PC-9 (cell line): ENCODE measurements at places on chromosomes 16 and 17. TPM values are rescaled to one million over a fixed set of nuclear protein-coding genes. Genes with fewer than 3 reads are reported as not detected.

The ORMDL3 gene
- 51.1 and 68.1 TPM in 2 replicates for total RNA-seq

The ABCA6 gene
- not detected in 2 replicates for total RNA-seq

The SUPT4H1 gene
- total RNA-seq, result 72.2 and 74.8 TPM in 2 replicates

The CIBAR2 gene
- total RNA-seq, result not detected in 2 replicates

The CAMTA2 gene
- total RNA-seq, result 49.2 and 51.1 TPM in 2 replicates

GRCh38 chr16:74921051-74921450 is 63.9 kb downstream of the WDR59 start:
- H3K27me3 ChIP-seq, result no peaks in the 10 kb centered on the region
- H3K4me1 ChIP-seq, result no peaks in the 10 kb centered on the region
- no peak overlapping the region for H3K4me3 ChIP-seq
- peaks cover 21% of the 10 kb centered on the region for H3K36me3 ChIP-seq
- DNase-seq, result no peak

DNA sequence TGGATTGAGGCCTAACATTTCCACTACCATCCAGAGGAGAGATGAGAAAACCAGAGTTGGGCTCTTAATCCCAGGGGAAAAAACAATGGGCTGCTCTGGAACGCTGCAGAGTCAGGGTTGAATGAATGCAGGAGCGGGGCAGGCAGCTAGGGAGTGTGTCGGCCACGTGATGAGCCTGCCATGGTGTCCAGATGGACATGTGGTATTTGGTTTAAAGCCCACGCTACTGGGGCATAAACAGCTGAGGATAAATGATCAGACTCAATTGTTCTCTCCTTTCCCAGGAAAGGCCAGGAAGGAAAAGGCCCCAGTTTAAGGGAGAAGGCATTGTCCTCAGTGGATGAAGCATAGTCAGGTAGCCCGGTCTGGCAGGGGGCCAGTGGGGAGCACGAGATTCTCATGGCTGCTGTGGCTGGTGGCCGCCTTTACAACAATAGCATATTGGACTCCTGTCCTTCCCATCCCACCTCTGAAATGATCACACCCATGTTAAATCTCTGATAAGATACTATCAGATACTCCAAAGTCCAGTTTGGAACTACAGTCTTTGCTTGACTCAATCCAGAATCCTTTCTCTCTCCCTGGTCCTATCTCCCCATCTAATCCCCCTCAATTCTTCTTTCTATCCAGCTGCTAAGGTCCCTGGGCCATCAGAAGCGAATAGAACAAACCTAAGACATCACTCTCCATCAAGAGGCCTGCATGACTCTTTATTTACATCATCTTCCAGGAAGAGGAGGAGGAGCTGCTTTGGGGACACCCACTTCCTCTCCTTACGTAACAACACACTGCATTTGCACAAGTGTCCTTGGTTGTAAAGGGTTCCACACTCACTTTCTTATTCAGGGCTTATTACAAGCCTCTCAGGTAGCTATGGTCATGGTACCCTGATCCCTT is 20.4 kb downstream of the CA4 start:
- DNase-seq, result no peak
- no peak overlapping the region for H3K4me3 ChIP-seq
- H3K4me1 ChIP-seq, result peaks cover 12% of the 10 kb centered on the region
- no peaks in the 10 kb centered on the region for H3K27me3 ChIP-seq
- no peaks in the 10 kb centered on the region for H3K36me3 ChIP-seq

DNA sequence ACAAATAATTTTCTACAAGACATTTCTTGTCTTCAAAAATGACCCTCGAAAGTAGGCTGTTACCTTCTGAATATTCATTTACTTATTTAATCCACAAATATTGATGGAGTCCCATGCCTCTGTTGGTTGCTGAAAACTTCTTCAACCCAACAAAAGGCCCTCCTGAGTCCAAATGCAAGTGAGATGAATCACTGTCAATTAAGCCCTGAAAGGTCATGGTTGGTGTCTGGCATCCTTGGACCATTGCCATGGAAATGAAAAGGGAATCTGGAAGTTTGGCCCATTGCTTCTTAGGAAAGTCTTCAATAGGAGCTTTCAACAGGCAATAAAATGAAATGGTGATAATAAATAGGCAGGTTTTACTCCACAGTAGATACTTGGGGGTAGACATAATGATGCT is 364.7 kb upstream of the DYNLRB2 start:
- no peak for DNase-seq
- H3K27ac ChIP-seq, result no peak overlapping the region
- H3K4me1 ChIP-seq, result peaks cover 10% of the 10 kb centered on the region; the same call in 1 of the 2 replicates
- no peaks in the 10 kb centered on the region for H3K36me3 ChIP-seq
- no peak overlapping the region for H3K4me3 ChIP-seq
- peaks cover 20% of the 10 kb centered on the region; the same call in 1 of the 2 replicates for H3K27me3 ChIP-seq

- H3K4me3 ChIP-seq, result no peak overlapping the region
- H3K36me3 ChIP-seq, result no peaks in the 10 kb centered on the region
- no peak for DNase-seq
- H3K27ac ChIP-seq, result no peak overlapping the region
Measured at GRCh38 chr17:52106638-52107261, 51.8 kb downstream of the CA10 start.

DNA sequence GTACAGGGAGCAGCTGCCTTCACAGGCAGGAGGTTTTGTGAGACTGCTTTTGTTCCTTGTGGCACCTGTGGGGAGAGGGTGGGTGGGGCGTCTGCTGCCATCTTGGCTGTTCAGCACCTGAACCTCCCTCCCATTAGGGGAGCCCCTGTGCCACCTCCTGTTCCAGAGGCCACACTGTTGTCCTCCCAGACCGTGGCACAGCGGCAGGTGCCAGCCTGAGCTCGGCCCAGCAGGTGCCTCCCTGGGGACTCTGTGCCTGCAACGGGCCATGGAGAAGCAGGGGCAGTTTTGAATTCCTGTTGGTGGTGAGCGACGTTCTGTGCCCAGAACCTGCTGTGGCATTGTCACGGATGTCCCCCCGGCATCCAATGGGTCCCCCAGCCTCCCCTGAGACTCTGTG is 9.9 kb downstream of the LGALS3BP start:
- no peak overlapping the region for H3K27ac ChIP-seq
- H3K27me3 ChIP-seq, result no peaks in the 10 kb centered on the region
- H3K36me3 ChIP-seq, result no peaks in the 10 kb centered on the region
- no peak overlapping the region for H3K4me3 ChIP-seq
- H3K4me1 ChIP-seq, result no peaks in the 10 kb centered on the region

- H3K27ac ChIP-seq, result no peak within 1 kb of the TSS
- DNase-seq, result no peak
- peaks cover 11% of the 10 kb centered on the region for H3K27me3 ChIP-seq
- H3K36me3 ChIP-seq, result no peaks in the 10 kb centered on the region
Measured at GRCh38 chr17:7650509-7651096, at the start of gene ATP1B2. TSS of gene ATP1B2 (plus strand) at chr17:7650926. CDS start at chr17:7651519, 593 bp downstream.

DNA sequence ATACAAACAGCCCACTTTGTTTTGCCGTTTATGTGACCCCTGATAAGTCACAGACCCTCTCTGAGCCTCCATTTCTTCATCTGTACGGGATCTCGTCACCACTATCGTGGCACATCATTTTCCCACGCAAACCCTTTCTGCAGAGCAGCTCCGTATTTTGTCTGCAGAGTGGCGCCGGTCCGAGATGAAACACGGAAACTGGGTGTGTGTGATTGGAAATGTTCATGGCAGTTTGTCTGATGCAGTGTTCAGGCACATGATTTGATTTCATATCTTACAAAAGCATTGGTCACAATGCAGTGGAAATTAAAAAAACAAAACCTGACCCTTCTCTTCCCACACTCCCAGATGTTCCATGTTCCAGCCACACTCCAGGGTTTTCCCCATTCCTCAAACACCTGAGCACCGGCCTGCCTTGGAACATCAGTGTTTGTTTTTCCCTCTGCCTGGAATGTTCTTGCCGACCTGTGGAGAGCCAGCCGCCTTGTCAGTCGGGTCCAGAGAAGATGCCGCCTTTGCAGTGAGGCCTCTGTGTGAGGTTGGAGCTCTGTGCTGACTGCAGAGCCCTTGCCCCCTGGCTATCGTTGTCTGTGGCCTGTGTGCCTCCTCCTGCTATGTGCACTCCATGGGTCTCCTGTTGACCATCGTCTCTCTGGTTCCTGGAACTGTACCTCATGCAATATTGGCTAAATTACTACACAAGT is 39.2 kb downstream of the NT5M start:
- H3K36me3 ChIP-seq, result no peaks in the 10 kb centered on the region
- no peak overlapping the region for H3K4me3 ChIP-seq
